ENCODE measurements at places on chromosomes 1 and 21.
A peak's percentile ranks its signal among the peaks of the same experiment; 100 is the strongest.

GRCh38 chr21:30882866-30883597, 1.7 kb upstream of the KRTAP11-1 start:
- no peak for DNase-seq

DNA sequence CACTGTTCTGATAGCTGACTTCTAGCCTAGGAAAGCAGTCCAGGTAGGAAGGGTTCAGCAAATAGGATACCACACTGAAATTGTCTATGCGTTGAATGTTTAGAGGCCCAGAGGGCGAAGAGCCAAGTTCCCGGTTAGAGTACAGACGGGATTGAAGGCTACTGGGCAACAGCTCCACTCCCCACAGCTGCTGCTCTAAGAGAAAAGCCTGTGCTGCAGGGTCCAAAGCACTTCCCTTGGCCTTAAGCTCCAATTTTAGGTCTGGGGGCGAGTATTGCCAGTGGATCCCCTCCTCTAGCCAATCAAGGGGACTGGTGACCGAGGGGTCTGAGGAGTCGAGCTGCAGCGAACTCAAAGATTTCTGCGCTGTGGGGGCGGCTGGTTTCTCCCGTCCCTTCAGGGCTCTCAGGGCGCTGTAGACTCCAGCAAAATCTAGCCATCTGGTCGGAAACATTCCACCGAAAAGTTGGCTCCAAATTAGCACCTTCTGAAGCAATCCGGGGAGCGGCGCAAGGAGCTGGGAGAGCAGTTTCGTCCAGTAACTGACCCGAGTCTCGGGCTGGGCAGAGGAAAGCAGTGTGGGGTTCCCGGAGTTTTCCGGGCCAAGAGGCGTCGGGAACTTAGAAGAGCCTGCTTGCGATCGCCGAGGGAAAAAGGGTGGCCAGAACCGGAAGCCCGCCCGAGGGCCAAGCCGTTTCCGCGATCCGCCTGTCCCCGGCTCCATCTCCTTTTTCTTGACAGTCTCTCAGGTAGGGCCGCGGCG, 748 bp downstream of the PPP1R15B start:
- peak; percentile 19 for DNase-seq

GRCh38 chr1:110893908-110894490, 21.1 kb downstream of the CD53 start:
- no peak for DNase-seq

- no peak for DNase-seq
Observed at GRCh38 chr1:21337010-21337437, 46.8 kb upstream of the ECE1 start.

- peak; percentile 44 for DNase-seq
Observed at GRCh38 chr1:11501491-11501897, 22.5 kb downstream of the DISP3 start.

- no peak for DNase-seq
Observed at GRCh38 chr1:160702100-160702499, 9.5 kb downstream of the CD48 start.

- DNase-seq = no peak
Observed at GRCh38 chr1:22500058-22500457, 48.4 kb downstream of the ZBTB40 start.

- DNase-seq = peak; percentile 67
Observed at GRCh38 chr21:25568246-25568645, 39.0 kb downstream of the MRPL39 start.

Measured in fibroblast of skin of scalp (primary cell).